ENCODE measurements at places on chromosomes 4 and X.

DNA sequence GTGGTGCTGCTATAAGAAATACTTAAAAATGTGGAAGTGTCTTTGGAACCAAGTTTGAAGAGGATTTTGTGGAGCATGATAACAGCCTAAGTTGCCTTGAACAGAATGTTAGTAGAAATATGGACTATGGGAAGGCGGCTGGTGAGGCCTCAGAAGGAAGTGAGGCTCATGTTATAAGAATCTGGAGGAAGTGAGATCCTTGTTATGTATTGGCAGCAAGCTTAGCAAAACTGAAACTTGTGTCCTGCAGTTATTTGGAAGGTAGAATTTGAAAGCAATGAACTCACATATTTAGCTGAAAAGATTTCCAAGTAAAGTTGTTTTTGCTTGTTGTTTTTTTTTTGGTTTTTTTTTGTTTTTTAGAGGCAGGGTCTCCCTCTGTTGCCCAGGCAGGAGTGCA is 13.6 kb upstream of the MED14 start:
- DNase-seq = no peak

GRCh38 chr4:1717129-1718094 is 3.7 kb downstream of the TMEM129 start:
- no peak for DNase-seq

- DNase-seq = no peak
Observed at GRCh38 chr4:109648266-109648996, 54.8 kb downstream of the CASP6 start.

- no peak for DNase-seq
Observed at GRCh38 chrX:8906299-8906938, 105.2 kb upstream of the FAM9A start.

GRCh38 chr4:89913623-89914022 is 19.0 kb downstream of the MMRN1 start:
- DNase-seq = no peak

DNA sequence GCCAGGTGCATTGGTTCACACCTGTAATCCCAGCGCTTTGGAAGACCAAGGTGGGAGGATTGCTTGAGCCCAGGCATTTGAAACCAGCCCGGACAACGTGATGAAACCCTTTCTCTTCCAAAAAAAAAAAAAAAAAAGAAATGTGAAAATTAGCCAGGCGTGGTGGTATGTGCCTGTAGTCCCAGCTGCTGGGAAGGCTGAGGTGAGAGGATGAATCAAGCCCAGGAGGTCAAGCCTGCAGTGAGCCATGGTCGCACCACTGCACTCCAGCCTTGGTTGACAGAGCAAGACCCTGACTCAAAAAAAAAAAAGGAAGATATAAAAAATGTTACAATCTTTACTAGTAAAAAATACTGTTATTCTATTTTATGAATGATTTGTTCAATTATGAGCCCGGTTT is 5.9 kb downstream of the FAM199X start:
- DNase-seq = peak; percentile 57

- no peak for DNase-seq
Observed at GRCh38 chrX:16213961-16214360, 46.7 kb downstream of the MAGEB17 start.

- no peak for DNase-seq
Observed at GRCh38 chr4:123851521-123851920, 454.9 kb downstream of the SPRY1 start.

GRCh38 chrX:136497556-136498052 is at the start of gene HTATSF1:
TSS of gene HTATSF1 (plus strand) at chrX:136497592. CDS start at chrX:136497685, 93 bp downstream.
- no peak for DNase-seq

- DNase-seq = no peak
Observed at GRCh38 chr4:184293552-184293951, 75.9 kb upstream of the ENPP6 start.

- no peak for DNase-seq
Observed at GRCh38 chr4:148857239-148857972, 415.2 kb upstream of the NR3C2 start.

DNA sequence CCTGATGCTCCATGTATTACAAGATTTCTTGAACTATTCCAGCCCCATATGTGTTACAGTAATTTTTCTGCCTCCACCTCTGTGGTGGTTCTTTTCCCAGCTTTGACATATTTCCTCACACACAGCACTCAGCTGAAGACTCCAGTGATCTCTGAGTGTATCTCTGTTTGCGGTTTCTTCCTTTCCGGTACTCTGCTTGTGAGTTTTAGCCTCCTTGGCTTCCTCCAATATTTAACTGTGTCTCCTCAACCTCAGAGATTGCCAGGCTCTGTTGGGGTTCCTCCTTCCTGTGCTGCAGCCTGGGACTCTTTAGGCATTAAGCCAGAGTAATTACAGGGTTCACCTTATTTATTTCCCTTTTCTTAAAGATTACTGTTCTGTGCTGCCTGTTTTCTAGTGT is 73.2 kb downstream of the NFKB1 start:
- DNase-seq = no peak

GRCh38 chrX:109464231-109464630 is 17.7 kb downstream of the GUCY2F start:
- no peak for DNase-seq

GRCh38 chr4:151694961-151695720 is 65.7 kb downstream of the GATB start:
- no peak for DNase-seq

DNA sequence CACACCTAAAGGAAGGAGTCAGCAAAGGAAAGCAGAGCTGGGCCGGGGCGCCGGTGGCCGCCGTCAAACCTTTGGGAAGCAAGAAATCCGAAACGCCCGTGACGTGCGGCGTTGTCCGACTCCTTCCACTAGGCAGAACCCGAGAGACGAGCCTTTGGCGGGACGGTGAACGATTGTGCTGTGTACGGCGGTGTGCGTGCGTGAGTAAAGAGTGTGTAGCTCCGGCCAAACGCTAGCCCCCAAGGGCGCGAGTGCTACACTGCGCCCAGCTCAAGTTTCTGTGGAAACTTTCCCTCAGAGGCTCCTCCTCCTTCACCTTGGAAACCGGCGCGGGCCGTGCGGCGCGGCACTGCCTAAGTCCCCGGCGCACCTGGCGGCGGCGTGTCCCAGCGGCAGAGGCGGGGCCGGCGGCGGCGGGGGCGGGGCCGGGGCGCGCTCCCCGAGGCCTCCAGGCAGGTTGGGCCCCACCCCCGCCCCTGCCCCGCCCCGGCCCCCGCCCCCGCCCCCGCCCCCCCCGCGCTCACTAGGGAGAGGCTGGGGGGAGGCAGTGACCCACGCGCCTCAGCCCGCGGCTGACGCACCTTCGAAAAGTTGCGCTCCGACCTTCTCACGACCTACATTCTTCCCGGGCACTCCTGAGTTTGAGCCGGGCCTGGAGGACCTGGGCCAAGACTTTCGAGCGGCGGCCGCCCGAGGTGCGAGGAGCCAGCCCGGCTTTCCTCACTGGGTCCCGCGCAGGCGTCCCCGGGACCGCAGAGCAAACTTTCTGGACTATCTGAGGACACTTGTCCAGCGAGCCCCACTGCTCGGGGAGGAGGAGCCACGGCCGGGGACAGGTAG is at the start of gene FHIP1A:
FHIP1A (plus strand) TSS at position 547 of the 840 bp plus-strand sequence. CDS start 157,084 bp downstream, outside the sequence.
- DNase-seq = peak; percentile 88

- peak; percentile 26 for DNase-seq
Observed at GRCh38 chr4:139458999-139459398, 5.1 kb downstream of the RAB33B start.

DNA sequence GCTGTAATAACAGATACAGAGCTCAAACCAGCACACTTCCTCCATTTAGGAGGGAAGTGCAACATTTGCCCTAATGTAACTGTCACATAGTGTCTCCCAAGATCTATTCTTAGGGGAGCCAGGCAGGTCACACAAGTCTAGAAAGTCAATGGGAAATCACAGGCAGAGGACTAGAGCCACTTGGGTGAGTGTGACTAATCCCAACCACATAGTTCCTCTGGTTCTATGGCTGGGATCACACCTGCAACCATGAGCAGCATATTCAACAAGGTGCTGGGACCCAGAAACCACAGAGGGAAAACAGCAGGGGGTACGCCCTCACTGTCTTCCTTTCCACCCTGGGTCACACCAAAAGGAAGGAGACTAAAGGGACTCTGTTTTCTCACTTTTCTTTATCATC is 66.8 kb upstream of the TACR3 start:
- no peak for DNase-seq

GRCh38 chr4:141724646-141725045 is 88.3 kb downstream of the IL15 start:
- DNase-seq = no peak

- DNase-seq = no peak
Observed at GRCh38 chr4:1321486-1321885, 25.5 kb upstream of the UVSSA start.

DNA sequence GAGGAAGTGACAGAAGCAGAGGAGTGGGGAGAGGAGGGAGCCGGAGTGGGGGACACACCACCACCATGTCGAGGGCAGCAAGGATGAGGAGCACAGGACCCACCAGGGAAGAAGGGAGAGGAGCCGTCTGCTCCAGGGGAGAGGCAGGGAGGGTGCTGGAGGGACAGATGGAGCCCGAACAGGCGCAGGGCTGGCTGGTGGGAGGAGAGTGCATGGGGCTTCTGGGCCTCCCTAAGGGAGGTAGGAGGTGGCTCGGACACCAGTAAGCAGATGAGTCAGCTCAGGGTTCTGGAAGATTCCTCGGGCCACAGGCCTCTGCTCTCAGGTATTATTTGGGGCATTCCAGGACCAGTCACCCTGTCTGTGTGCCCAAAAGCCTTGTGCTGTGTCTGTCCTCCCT is 29.8 kb downstream of the ATP2B3 start:
- no peak for DNase-seq

- no peak for DNase-seq
Observed at GRCh38 chrX:153832728-153833127, 2.4 kb upstream of the PDZD4 start.

DNA sequence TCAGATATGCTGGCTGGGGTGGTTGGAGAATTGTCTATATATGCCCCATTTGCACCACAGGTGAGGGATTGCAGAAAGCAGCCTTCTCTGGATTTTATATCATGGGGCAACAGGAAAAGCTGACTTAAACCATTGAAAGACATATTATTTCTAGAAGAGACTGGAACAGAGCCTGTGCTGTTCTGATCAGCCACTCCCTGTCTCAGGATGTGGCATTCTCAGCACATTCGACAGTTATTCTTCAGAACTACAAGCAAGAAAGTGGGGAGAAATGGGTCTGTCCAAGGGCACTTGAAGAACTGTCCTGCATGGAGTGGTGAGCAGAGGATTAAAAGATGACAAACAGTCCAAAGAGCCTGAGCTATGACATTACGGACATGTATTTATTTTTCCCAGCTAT is 67.8 kb upstream of the EPHA5 start:
- DNase-seq = no peak

- peak; percentile 78 for DNase-seq
Observed at GRCh38 chr4:159191989-159192388, 89.1 kb downstream of the RAPGEF2 start.

GRCh38 chr4:90254357-90254756 is 127.2 kb downstream of the CCSER1 start:
- DNase-seq = no peak

DNA sequence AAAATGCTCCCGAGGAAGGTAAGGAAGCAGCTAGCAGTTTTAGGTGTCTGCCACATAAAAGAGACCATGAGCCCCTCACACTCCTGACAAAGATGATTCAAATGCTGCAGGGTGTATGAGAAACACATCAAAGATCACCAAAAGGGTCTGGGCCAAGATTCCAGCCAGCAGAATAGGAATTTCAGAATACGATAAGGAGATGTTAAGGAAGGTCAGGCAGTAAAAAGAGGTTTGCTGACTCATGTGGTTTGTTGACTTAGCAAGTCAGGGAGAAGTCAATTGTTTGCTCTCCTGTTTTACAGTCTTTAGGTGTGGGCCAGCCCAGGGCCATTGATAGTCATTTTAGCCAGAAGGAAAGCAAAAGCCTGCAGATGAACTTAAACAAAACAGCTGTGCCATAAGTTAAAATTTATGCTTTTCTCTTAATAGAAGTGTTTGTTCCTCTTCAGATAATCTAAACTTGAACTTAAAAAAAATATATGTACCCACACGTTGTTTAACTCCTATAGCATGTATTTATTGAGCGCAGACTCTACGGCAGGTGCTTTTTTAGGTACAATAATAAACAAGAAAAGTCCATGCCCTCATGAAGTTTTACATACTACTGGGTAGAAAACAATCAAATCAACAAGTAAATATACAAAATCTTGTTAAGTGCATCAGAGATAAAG is 115.6 kb downstream of the CAMK2D start:
- DNase-seq = peak; percentile 66

DNA sequence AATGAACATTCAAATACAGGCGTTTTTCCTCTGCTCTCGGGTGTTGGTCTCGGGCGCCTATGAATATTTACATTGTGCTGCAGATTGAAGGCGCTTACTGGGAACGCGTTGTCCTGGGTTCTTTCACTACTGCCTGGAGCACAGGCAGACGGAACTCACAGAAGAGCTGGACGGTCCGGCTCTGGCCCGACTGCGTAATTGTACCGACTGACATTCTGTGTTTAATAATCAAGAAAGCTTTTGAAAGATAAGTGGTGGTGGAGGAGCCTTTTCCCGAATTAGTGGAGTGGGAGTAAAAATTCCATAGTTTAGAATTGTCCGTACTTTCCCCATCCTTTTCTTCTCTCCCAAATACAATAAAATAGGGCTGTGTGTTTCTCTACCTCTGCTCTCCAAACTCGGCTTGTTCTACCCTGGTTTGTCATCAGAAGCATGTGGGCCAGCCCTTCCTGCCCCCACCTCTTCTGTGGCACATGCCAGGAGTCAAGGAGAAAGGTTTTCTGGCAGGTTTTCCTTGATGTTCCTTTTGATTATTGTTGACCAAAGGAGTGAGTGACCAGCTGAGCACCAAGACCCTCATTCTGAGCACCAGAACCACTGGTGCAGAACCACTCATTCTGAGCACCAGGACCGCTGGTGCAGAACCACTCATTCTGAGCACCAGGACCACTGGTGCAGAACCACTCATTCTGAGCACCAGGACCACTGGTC is 2.3 kb downstream of the FHDC1 start:
- DNase-seq = no peak

- no peak for DNase-seq
Observed at GRCh38 chr4:24650849-24651640, 66.7 kb upstream of the DHX15 start.

- no peak for DNase-seq
Observed at GRCh38 chr4:98387345-98388026, 126.3 kb downstream of the RAP1GDS1 start.

DNA sequence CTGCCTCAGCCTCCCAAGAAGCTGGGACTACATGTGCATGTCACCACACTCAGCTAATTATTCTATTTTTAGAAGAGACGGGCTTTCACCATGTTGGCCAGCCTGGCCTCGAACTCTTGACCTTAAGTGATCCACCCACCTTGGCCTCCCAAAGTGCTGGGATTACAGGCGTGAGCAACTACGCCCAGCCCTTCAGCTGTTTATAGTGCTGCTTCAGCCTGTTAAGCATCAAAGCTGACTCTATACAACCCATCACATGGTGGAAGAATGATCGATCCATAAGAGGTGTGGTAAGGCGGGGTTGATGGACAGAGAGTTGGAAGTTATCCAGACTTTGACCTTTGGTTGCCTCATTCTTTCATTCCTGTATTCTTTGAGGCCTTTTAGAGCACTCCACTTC is 56.2 kb upstream of the RAPGEF2 start:
- no peak for DNase-seq

DNA sequence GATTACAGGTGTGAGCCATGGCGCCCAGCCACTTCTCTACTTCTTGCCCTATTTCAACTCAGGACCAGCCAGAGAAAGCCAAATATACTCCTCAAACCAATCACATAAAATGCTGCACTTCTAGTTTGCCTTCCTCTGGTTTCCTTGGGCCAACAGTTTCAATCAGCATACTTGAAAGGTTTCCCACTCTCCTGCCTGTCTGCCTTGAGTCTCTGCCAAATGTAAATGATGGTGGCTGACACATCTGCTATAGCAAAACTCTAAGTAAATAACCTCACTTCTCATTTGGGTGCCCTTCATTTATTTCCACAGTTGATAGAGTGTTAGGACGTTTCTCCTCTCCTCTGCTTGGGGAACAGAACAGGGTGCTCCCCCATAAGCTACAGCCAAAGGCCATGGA is 36.4 kb upstream of the PPA2 start:
- no peak for DNase-seq
